ENCODE measurements at places on chromosomes 4 and X.

- DNase-seq: no peak
These were observed 29.9 kb downstream of the C4orf51 start for GRCh38 chr4:145709843-145710242.

GRCh38 chr4:177264788-177265422 lies 44.8 kb upstream of the NEIL3 start:
- no peak for DNase-seq

DNA sequence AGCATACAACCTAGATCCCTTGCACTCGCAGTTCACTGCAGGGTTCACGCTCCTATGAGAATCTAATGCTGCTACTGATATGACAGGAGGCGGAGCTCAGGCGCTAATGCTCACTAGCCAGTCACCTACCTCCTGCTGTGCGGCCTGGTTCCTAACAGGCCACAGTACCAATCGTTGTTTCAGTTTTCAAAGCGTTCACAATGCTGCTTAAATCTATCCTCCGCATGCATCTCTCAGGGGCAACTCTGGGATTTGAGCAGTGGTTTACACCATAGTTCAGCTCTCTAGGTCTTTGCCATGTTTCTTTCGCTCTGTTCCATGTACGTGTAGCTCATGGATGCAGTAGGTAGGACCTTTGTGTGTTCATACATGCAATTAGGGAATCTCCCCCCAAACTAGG lies 47.2 kb downstream of the CLOCK start:
- peak; percentile 3 for DNase-seq

- DNase-seq: no peak
These were observed 120.0 kb downstream of the LUZP4 start for GRCh38 chrX:115409551-115409950.

- DNase-seq: no peak
These were observed 53.5 kb downstream of the TBC1D14 start for GRCh38 chr4:6963139-6963611.

DNA sequence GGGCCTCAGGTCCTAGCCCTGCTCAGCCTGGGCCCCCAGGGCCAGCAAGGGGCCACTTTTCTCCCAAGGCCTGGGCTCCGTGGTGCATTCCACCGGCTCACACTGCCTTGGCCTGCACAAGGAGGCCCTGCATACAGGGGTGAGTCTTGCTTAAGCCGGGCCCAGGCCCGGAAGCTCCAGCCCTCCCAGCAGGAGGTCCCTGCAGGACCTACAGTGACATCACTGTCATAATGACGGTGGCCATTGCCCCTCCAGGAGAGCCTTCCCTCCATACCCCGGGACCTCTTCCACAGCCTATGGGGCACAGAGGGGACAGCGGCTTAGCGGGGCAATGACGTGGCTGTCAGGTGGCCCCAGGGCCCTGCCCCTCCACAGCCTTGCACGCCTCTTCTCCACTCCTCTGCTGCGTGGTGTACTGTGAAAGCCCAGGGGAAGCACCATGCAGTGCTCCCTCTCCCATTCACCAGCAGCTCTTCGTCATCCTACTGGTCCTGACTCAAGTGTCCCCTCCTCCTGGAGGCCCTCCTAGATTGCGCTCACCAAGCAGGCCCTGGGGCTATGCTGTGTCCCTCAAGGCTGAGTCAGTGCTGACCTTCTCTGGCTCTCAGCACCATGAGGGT lies 32.3 kb upstream of the AFAP1 start:
- no peak for DNase-seq

- DNase-seq: peak; percentile 59
These were observed 91.7 kb upstream of the CXorf66 start for GRCh38 chrX:140057001-140057411.

GRCh38 chrX:66017659-66018170 lies 22.2 kb downstream of the VSIG4 start:
- no peak for DNase-seq

GRCh38 chr4:189364032-189364449 lies 576.6 kb upstream of the FRG1 start:
- no peak for DNase-seq

- DNase-seq: no peak
These were observed 126.2 kb downstream of the SLC39A8 start for GRCh38 chr4:102219129-102219528.

DNA sequence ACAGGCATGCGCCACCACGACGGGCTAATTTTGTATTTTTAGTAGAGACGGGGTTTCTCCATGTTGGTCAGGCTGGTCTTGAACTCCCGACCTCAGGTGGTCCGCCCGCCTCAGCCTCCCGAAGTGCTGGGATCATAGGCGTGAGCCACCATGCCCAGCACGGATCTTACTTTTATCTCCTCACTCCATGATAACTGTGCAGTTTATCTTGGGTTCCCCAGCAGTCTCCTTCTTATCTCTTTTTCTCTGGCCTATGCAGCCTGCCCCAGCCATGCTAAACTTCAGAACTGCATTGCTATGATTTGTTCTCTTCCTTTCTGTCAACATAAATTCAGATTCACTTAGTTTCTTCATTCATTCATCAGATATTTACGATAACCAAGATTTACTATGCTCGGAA lies 22.4 kb downstream of the PAGE1 start:
- no peak for DNase-seq

GRCh38 chr4:42632653-42633382 lies 24.1 kb downstream of the ATP8A1 start:
- DNase-seq: no peak

DNA sequence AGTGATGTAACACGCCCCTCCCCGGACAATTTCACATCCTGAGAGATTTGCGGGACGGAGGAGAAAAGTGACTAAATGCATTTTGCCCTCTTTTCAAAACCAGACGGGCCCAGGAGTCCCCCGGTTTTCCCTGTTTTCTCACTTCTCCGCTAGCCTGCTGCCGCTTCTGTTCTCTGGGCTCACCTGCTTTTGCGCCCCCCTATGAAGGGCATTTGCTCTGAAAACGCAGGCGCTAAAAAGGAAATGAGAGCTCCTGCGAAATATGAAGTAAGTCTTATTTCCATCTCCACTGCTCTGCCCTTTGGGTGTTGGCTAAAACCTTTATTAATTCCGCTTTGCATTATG lies 613 bp upstream of the TMEM47 start:
- DNase-seq: no peak

GRCh38 chrX:819684-820083 lies 189.1 kb downstream of the SHOX start:
- DNase-seq: no peak

DNA sequence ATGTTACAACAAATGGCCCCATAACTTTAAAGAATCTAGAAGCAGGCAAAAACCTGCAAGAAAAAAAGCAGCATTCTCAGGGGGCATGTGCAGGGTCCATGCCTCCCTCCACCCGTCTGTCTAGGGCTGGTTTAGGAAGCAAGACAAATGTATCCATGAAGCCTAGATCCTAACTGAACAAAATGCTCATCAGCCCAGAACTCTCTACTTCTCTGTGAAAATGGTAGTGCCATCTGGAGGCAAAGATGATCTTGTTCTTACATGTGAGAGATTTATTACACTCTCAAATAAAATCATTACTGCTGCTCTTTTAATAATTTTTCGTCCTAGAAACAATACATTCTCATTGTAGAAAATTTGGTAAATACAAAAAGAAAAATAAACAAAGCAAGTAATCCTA lies 26.7 kb downstream of the NR3C2 start:
- DNase-seq: peak; percentile 61

DNA sequence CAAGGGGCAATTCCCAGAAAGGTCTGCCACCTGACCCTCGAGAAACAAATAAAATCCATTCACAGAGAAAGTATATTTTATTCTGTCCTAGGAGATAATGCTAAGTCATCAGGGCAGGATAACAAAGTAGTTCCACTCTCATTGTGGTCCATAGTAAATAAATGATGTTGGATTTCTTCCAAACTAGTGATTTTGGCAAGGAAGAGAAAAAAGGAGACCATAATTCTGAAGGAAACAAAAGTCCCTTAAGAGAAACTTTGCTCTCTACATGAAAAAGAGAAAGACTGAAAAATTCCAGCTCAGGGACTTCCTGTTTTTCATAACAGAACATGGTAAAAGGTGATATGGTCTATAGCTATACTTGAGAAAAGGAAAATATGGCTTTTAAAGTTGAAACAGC lies 71.5 kb upstream of the DDX60 start:
- no peak for DNase-seq

GRCh38 chrX:124555036-124555595 lies 208.8 kb downstream of the SH2D1A start:
- no peak for DNase-seq

GRCh38 chr4:165385126-165385525 lies 6.3 kb downstream of the CPE start:
- peak; percentile 68 for DNase-seq

DNA sequence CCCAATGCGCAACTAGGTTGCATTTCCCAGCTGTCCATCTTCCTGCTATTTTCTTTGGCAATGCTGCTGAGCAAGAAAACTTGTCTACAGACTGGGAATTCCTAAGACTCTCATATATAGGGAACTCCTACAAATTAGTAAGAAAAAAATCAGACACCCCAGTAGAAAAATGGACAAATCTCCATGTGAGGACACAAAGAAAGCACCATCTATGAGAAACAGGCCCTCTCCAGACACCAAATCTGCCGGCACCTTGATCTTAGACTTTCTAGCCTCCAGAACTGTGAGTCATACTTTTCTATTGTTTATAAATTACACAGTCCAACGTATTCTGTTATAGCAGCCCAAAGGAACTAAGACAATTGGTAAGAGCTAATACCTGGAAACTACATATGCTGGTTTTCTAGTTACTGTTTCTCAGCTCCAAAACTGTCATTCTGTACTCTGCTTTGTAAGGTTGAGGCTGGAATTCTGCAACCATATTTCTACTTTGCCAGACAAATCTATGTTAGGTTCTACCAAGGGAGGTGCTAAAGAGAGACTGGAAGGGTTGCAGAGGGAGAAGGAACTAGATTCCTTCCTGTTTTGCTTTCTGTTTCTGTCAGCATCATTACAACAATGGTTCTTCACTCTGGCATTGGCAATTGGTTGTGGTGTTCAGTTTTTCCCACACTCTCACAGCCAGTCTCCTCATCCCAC lies 35.7 kb upstream of the FAM241A start:
- DNase-seq: no peak

GRCh38 chr4:173426064-173426463 lies 27.1 kb upstream of the SCRG1 start:
- no peak for DNase-seq

DNA sequence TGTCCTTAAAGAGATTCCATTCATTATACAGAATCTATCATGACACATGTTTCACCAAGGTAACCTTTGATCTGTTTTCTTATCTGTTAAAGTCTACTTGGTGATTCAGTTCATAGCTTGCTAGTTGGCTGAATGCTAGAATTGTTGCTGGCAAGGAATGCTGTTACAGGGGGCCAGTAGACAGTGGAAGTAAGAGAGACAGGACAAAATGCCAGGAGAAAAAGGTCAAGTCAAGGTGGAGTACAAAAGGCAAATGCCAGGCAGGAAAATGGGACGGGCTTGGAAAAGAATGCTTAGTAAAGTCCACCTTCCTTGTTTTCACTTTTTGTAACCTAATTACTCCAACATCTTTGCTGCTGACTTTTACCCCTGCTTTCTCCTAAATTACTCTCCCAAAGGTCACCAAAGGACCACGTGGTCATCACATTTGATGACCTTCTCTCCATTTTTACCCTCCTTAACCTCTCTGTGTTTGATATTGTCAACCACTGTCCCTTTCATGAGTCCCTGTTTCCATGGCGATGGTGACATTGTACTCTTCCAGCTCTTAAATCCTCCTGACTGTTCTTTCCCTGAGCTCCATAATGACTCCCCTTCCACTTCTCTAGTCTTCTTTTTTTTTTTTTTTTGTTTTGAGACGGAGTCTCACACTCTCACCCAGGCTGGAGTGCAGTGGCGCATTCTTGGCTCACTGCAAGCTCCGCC lies 24.5 kb upstream of the TAPT1 start:
- DNase-seq: no peak

GRCh38 chr4:114727461-114727860 lies 128.9 kb downstream of the UGT8 start:
- no peak for DNase-seq

GRCh38 chrX:109974906-109975655 lies 27.8 kb upstream of the TMEM164 start:
- DNase-seq: no peak

- DNase-seq: no peak
These were observed 42.6 kb downstream of the ADGRA3 start for GRCh38 chr4:22473268-22473667.

DNA sequence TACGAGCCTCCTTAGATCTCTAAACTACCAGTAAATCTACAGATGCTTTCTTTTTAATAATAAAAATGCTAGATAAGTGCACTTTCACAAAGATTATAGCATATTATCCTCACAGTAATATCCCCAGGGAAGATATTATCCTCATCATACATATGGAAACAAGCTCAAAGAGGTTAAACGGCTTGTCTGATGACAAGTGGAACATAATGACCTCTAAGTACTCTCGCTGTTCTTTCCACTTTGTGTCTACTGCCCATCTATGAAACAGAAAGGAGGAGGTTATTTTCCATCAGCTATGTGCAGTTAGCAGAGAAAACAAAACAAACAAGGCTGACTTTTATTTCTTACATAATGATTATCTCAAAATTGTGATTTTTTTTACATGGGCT lies 42.8 kb upstream of the PRDM8 start:
- no peak for DNase-seq

- DNase-seq: peak; percentile 10
These were observed 578.9 kb upstream of the FAT1 start for GRCh38 chr4:187302457-187303150.
